Mucosa of descending colon (tissue), 3 donors: ENCODE measurements at places on chromosomes 3 and 15. TPM values are rescaled to one million over a fixed set of nuclear protein-coding genes. Genes with fewer than 3 reads are reported as not detected.

- no peak for DNase-seq
Measured at GRCh38 chr15:56968256-56968655, 49.8 kb downstream of the TCF12 start.

DNA sequence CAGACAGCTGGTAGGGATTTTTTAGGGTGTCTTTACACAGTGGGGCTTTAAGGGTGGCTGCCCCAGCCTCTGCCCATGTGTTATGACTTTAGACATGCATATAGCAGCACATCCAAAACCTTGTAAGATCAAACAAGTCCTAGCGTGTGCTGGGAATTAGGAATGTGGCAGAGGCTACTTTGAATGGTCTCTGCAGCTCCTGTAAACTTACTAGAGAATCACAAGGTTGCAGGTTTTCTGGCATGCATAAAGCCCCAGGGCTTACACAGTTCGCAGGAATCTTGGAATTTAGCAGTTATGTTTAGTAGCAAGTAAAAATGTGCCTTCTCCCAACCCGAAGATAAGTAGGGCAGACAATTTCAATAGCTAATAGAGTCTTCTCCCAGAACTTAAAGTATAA is 46.9 kb upstream of the COL6A6 start:
- no peak for DNase-seq

DNA sequence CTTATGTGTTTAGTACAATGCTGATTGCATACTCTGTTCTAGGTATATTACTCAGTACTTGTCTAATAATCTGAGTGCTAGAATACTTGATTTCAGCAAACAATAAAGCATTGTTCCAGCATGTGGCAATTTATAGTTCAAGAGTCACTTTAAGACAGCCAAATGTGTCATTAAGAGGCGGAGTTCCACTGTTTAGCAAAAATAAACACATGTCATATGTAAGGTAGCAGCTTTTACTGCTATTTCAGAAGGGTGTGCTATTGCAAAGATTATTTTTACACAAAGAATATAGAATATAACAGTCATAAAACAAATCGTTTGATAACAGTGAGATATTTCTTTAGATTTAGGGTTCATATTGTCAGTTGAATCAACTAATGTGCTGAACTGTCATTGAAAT is 358.7 kb downstream of the TUSC7 start:
- peak; percentile 8 for DNase-seq

Gene FURIN
- 67.4 TPM for total RNA-seq

Gene TEX9
- 10.6 TPM for total RNA-seq

DNA sequence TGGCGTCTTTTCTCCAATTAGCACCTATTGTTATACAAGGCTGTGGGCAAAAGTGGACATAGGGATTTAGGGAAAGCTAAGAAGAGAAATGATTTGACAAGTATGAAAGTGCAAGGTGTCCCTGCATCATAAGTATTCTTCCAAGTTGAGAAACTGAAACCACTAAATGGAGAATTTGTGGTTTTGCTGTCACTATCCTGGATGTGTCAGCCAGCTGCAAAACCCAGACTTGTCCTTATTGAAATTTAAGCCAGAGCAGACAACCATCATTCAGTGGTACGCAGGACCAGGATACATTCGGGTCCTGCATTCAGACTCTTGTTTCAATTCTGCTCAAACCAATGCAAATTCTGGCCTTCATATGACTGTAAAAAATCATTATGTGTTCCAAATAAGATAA is 384.8 kb upstream of the TGFBR2 start:
- DNase-seq = no peak

GRCh38 chr3:96959474-96959873 is 145.1 kb downstream of the EPHA6 start:
- DNase-seq = no peak

GRCh38 chr3:120033596-120033995 is 60.7 kb downstream of the GSK3B start:
- no peak for DNase-seq

Gene FAM174B
- 28.5 TPM for total RNA-seq

GRCh38 chr3:127652246-127652995 is 20.3 kb upstream of the ABTB1 start:
- no peak for DNase-seq

- DNase-seq = no peak
Measured at GRCh38 chr3:125186261-125186787, 26.2 kb downstream of the SLC12A8 start.

- no peak for DNase-seq
Measured at GRCh38 chr3:37323494-37323893, 149.1 kb upstream of the LRRFIP2 start.

DNA sequence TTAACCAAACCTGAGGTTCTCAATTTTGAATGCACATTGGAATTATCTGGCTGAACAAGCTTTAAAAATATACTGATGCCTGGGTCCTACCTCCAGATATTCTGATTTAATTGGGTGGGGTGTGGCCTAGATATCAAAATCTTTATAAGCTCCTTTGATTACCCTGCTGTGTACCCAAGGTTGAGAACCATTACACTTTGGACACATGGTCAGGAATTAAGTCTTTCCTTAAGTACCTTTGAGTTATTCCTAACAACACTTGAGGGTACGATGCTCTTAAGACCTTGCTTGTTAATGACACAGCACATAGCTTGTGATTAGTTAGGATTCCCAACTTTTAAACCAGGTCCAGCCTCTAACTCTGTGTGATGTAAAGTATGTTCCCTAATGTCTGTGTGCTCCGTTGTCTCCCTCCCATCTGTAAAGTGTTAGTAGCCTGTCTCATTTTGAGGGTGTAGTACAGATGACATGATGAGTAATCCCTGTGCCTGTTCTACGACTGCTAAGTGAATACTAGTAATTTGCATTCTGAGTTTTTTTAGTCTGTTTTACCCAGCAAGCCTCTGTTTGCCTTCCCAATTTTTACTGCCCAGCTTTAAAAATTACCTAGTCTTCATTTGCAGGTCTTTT is 154.9 kb downstream of the KLHL25 start:
- no peak for DNase-seq

DNA sequence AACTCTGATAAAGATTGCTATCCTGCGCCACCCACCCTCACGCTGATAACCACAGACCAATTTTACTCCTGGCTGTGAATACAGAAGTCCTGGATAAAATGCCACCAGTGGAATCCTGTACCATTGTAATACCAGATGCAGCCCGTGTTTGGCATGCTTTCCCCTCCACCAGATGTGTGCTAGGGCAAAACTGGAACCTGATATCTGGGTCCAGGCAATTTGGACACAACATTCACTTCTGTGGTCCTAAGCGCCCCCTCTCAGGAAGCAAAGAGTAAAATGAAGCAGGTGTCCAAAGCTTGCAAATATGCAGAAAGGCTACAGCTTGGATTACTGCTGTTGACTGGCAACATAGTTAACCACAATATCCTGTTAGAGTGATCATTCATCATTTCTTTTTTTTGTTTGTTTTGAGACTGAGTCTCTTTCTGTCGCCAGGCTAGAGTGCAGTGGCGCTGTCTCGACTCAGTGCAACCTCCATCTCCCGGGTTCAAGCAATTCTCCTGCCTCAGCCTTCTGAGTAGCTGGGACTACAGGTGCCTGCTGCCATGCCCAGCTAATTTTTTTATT is 32.8 kb downstream of the LOXL1 start:
- no peak for DNase-seq

Gene CPNE9
- not detected for total RNA-seq

Gene ZBED2
- not detected for total RNA-seq

GRCh38 chr15:44038755-44039191 is 156.3 kb downstream of the FRMD5 start:
- DNase-seq = no peak

Gene FBXO40
- not detected for total RNA-seq

DNA sequence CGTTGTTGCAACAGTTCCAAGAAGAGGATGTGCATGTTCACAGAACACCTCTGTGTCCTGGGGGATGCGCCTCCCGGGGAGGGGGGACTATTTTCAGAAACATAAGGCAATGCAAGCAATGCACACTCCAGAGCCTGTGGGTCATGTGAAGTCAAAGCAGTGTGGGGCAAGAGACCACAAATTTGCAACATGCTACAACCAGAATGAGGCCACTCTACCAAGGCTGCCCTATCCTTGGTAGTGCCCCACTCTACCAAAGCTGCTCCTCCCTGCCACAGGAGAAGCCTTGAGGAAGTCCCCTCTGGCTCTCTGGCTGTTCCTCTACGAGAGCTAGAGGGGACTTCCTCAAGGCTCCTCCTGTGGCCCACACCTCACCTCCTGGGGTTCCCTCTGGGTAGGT is 8.4 kb upstream of the NR2C2 start:
- DNase-seq = no peak

Gene GP9
- not detected for total RNA-seq

Gene LRRC31
- 63.8 TPM for total RNA-seq

Gene ZIC4
- not detected for total RNA-seq

DNA sequence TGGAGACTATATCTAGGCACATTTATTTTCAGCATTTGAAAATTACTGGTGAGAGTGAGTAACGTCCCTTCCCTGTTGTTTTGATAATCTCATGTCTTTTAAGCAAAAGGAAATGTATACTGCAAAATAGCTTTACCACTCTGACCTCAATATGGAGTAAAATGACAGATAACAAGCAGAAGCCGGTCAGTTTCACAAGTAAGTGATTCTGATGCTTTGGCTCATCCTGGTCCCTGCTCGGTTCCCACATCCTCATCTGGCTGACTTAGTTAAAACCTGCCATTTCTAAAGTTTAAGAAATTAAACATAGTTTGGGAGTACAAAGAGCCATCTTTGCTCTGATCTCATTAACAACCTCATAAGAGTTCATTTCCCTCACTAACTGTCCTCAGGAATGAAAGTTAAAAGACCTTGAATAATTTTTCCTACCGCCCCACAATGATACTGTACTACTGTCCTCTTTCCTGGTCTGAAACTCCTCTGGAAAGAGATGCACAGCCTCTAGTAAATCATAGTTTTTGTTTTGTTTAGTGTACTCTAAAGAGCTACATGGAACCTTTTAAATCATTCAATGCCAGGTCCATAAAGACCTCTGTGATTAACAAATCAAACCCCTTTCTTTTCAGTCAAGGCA is 72.3 kb upstream of the ICE2 start:
- DNase-seq = no peak
